Spinal cord (tissue), 10 donors: ENCODE measurements at places on chromosomes 2 and 18. TPM values are rescaled to one million over a fixed set of nuclear protein-coding genes. Genes with fewer than 3 reads are reported as not detected.
A peak's percentile ranks its signal among the peaks of the same experiment; 100 is the strongest.

DNA sequence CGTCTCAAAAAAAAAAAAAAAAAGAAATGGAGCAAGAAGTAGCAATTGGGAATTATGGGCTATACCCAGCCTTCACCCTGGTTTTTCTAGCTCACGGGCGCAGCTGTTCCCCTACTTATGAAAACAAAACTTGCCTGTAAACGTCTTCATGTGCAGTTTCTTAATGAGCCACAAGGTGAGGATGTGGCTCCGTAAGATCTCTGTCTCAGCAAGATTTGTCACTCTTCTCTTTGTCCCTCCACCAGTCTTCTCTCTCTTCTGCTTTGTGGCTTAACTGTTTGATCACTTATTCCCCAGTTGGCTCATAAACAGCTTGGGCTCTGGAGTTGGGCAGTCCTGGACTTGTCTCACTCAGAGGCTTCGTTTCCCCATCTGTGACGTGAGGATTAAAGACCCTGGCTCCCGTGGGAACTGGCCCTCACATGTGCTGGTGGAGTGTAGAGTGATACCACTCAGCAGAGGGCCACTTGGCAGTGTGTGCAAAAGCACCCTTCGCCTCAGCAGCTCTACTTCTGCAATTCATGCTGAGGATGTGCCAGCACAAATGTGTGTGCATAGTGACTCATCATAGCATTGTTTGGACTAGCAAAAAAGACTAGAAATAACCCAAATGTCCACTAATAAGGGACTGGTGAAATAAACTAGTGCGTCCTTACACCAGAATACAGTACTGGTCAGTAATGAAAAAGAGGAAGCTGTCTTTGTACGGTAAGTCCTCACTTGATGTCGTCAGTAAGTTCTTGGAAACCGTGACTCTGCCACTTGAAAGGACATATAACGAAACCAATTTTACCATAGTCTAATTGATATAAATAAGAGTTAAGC, 8.7 kb downstream of the CEP68 start:
- H3K4me1 ChIP-seq: peaks cover 33% of the 10 kb centered on the region
- DNase-seq: no peak
- peak overlapping the region; percentile 70 for H3K27ac ChIP-seq

- H3K4me3 ChIP-seq: no peak overlapping the region
- H3K4me1 ChIP-seq: no peaks in the 10 kb centered on the region
- no peaks in the 10 kb centered on the region for H3K27me3 ChIP-seq
- H3K36me3 ChIP-seq: no peaks in the 10 kb centered on the region
- peak; percentile 80 for DNase-seq
These were observed 20.4 kb downstream of the IFIH1 start for GRCh38 chr2:162297925-162298552.

- no peak overlapping the region for H3K27ac ChIP-seq
- no peaks in the 10 kb centered on the region for H3K4me1 ChIP-seq
- no peak overlapping the region for H3K4me3 ChIP-seq
- H3K36me3 ChIP-seq: peaks cover 7% of the 10 kb centered on the region
- H3K27me3 ChIP-seq: no peaks in the 10 kb centered on the region
These were observed 114.6 kb downstream of the TLK1 start for GRCh38 chr2:171046048-171046560.

BMP10 gene
- not detected for total RNA-seq

DNA sequence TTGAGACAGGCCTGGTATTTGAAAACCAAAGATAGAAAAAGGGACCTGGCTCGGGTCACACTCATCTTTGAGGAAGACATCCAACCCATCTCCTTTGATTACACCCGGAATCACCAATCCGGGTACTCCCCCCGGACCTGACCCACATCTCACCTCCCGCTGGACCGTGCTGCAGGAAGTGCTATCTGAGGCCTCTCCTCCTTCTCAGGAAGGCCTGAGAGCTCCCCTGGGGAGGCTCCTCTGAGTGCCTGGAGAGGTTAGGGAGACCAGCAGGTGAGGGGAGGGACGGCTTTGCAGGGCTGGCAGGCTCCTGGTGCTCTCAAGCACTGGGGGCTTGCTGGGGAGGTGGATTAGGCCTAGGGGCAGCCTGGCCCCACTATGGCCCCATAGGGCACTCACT, 170.9 kb downstream of the ACKR3 start:
- no peaks in the 10 kb centered on the region for H3K27me3 ChIP-seq
- no peak overlapping the region for H3K4me3 ChIP-seq
- peaks cover 4% of the 10 kb centered on the region for H3K4me1 ChIP-seq
- H3K27ac ChIP-seq: no peak overlapping the region
- no peak for DNase-seq
- no peaks in the 10 kb centered on the region for H3K36me3 ChIP-seq

DNA sequence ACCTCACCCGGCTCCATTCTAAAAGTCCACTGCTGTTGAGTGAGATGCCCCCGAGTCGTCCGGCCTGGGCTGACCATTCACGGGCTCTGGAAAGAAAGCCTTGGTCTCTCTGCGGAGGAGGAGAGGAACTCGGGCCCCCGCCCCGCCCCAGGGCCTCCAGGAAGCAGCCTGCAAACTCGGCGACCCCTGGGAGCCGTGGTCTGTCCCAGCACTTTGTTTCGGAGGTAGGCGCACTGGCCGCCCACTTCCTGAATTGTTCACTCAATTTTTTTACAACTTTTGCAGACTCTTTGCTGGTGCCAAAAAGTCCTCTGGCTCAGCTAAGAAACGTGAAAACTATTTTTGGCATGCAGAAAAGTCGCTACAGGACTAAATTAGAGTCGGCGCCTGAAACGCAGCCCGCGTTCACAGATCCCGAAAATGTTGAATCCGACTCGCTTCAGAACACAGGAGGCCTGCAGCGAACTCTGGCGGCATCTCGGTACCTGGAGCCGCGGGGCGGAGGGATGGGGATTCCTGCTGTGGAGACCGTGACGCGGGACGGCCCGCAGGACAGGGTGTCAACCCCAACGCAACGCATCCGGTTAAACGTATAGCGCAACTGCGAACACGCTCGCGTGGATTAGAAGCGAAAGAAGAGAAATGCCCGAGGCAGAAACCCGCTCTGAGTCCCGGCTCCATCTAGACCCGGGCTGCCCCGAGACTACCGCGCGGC, 1.5 kb downstream of the PXDN start:
- H3K27ac ChIP-seq: peak overlapping the region; percentile 85
- peak; percentile 63 for DNase-seq
- peaks cover 25% of the 10 kb centered on the region for H3K4me1 ChIP-seq
- no peaks in the 10 kb centered on the region for H3K27me3 ChIP-seq
